ENCODE measurements at places on chromosomes 4 and X. TPM values are rescaled to one million over a fixed set of nuclear protein-coding genes. Genes with fewer than 3 reads are reported as not detected.

DNA sequence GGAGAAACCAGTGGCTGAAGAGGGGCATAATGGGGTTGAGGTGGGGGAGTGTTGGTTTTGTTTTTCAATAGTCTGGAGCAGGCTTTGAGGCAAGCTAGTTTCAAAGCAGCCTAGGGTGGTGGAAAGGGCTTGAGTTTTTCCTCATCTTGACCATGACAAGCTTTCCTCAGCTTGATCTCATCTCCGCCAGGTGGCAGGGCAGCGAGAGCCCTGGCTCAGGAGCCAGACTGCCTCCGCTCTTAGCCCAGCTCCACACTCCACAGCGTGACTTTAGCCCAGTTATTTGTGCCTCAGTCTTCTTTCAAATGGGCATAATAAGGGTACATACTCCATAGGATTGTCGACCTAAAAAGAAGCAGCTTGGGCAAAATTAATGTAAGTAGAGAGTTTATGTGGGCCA lies 29.9 kb upstream of the SOWAHD start:
- no peak for DNase-seq

DNA sequence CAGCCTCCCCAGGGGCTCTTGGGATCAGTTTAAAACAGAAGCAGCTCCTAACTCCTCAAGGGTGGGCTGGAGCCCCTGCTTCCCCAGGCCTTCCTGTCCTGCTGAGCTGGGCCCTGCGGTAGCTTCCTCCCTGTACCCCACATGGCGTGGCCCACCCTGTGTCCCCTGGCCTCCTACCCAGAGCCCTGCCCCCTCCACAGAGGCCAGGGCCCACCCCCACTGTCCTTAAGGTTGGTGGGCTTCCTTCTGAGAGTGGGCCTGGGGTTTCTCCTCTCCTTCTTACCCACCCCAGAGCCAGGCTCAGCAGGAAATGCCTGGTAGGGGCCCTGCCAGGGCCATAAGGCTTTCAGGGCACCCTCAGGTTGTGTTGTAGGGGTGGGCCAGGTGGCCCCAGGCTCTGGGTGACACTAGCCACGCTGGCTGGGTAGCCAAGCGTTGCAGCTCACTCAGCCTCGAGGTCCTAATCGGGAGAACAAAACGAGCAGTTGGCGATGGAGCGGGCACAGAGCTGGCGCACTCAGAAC lies 11.6 kb downstream of the SH3BP2 start:
- no peak for DNase-seq

GRCh38 chr4:15416357-15417232 lies 11.2 kb upstream of the C1QTNF7 start:
- DNase-seq, result no peak

Gene MAGEC1
- total RNA-seq, result not detected

Gene RBMX
- total RNA-seq, result 139 TPM

Gene TAB3
- total RNA-seq, result 8.6 TPM

Gene FAM184B
- total RNA-seq, result under 0.01 TPM
